ENCODE measurements at places on chromosomes 6 and 20. TPM values are rescaled to one million over a fixed set of nuclear protein-coding genes. Genes with fewer than 3 reads are reported as not detected.

DNA sequence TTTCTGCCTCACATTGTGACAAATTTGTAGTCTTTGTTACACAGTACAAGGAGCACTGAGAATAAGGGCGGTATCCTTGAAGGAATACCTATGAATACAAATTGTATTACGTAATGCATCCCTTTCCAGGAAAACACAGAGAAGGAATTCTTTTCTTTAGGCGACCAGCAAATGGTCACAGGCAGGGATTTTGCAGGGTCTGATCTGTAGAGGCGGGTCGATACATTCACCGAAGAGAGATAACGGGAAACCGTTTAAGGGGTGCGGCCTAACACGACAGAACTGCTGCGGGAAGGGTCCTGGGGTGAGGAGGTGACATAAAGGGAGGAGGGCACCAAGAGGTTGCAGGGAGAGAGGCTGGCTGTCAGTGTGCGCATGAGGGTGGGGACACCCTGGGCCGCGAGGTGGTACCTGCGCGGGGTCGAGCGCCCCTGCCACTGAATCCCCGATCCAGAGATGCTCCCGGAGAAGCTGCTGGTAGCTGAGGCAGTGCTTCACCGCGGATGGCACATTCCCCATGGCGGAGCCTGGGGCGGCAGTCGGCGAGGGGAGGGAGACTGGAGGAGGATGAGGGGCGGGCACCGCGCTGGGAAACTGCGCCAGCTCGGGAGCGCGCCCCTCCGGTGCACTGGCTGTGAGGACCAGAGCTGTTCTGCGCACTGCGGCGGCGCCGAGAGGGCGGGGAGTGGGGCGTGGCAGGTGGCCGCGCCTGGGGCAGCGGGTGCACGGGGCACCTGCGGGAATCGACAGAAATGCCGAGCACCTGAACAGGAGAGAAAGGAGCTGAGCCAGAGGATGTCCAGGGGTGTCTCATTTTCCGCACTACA lies at the start of gene HMGCLL1:
HMGCLL1 (minus strand) TSS at position 656 of the 827 bp plus-strand sequence; CDS start at position 519, 137 bp downstream.
- no peak for DNase-seq

GRCh38 chr6:117676577-117677218 lies 1.4 kb downstream of the NUS1 start:
- DNase-seq = no peak

DNA sequence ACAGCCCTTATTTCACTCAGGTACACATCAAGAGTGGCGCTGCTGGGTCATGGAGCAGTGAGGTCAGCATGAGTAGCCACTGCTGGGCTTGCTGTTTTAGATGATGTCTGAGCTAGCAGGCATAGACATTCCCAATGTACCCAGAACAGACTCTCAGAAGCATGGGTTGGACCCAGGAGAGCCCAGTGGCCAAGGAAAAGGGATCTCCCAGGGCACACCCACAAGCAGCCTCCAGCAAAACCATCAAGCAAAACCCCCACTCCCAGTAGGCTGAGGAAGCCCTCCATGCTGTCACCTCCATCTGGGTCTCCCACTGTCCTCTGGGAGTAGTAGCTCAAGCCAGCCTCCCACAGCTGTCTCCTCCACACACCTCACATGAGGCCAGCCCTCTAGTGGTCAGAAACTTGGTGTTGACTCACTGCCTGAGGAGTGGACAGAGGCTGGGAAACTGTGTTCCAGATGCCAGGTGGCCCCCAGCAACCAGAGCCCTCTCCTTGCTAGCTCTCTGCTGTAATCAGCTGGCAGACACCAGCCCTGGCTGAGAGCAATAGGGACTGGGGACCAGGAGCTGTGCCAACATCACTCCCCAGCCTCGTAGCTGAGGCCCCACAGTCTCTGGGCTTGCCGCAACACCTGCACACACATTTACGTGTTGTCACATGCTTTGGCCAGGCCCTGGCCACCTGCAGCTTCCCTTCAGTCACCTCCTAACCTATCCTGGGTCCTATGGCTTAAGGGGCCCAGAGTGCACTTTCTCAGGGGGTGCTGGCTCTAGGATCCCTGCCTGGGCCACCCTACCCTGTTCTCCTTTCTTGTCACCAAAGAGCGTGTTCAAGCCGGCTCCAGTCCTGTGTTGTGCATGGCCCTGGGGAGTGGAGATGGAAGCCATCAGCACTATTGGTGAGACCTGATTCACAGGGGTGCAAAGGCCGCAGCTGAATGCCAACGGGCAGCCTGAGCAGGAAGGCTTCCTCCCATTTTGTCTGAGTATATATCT lies 1.9 kb upstream of the AP5S1 start:
- no peak for DNase-seq

DNA sequence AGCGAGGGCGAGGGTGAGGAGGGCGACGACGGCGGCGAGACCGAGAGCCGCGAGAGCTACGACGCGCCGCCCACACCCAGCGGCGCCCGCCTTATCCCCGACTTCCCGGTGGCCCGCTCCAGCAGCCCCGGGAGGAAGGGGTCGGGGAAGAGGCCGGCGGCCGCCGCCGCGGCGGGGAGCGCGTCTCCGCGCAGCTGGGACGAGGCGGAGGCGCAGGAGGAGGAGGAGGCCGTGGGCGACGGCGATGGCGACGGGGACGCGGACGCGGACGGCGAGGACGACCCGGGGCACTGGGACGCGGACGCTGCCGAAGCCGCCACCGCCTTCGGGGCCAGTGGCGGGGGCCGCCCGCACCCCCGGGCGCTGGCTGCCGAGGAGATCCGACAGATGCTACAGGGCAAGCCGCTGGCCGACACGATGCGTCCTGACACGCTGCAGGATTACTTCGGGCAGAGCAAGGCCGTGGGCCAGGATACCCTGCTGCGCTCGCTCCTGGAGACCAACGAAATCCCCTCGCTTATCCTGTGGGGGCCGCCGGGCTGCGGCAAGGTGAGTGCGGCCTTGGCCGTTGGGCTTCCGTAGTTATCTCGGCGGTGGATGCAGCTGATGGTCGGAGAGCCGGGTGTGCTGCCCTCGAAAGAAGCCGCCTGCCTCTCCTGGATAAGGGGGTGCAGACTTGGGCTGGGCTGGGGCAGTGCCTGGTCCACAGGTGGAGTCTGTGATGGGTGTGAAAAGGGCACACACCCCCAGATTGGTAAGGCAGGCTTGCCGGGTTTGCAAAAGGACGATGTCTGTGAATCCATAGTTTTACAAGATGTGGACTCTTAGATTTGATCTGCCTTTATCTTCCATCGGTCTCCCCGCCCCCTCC lies 938 bp downstream of the WRNIP1 start:
- DNase-seq = peak; percentile 70

- peak; percentile 40 for DNase-seq
These were observed 111.3 kb downstream of the LRRC1 start for GRCh38 chr6:53906103-53906502.

DNA sequence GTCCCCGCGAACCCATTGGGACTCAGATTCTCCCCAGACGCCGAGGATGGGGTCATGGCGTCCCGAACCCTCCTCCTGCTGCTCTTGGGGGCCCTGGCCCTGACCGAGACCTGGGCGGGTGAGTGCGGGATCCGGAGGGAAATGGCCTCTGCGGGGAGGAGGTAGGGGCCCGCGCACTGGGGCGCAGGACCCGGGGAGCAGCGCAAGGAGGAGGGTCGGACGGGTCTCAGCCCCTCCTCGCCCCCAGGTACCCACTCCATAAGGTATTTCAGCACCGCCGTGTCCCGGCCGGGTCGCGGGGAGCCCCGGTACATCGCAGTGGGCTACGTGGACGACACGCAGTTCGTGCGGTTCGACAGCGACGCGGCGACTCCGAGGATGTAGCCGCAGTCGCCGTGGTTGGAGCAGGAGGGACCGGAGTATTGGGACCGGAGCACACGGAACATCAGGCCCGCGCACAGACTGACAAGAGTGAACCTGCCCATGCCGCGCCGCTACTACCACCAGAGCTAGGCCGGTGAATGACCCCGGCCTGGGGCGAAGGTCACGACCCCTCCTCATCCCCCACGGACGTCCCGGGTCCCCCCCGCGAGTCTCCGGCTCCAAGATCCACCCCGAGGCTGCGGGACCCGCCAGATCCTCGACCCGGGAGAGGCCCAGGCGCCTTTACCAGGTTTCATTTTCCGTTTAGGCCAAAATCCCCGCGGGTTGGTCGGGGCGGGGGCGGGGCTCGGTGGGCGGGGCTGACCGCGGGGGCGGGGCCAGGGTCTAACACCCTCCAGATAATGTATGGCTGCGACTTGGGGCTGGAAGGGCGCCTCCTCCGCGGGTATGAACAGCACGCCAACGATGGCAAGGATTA lies 15.7 kb upstream of the HLA-A start:
- DNase-seq = peak; percentile 84

Gene TUBB
- total RNA-seq = 669 TPM

DNA sequence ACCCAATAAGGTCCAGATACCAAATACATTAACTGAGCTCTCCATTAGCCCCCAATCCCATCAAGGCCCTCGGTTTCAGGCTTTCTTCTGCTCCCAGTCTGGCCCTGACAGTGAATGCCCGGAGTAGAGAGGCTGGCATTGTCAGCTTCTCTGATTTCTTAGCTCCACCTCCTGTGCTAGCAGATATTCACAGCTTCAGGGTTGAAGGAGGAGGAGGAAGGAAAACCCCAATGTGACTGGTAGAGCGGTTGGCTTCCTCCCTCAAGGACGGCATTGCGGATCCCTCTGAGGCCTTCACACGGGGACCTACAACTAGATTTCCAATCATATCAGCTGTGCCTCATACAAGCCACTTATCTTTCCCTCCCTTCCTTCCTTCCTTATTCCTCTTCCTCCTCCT lies 164.1 kb upstream of the SYNDIG1 start:
- DNase-seq = no peak

- peak; percentile 71 for DNase-seq
These were observed 1.1 kb downstream of the CEBPB start for GRCh38 chr20:50191544-50192363.

Gene PLCB4
- total RNA-seq = 11.8 TPM

DNA sequence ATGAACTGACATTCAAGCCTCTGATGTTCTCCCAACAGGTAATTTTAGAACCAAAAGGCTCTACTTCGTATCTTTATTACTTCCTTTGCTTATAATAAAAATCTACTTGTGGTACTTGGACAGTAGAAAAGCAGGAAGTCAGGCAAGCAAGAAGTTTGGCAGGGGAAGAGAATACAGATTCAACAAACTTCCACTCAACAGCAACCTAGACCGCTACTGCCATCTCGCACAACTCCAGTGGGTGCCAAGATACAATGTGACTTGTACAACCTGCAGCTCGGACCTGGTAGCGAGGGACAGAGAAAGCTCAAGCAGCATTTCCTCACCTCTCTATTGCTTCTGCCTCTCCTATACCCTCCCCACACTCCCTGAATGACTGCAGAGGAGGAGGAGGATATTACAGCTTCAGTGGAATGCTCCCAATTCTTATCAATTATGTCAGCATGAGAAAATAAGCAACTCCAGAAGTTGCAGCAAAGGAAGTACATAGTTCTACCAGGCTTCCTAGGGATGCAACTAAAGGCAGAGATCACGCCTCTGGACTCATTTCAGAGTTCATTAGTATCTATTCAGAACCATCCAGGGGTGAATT lies 76.5 kb downstream of the MBOAT1 start:
- no peak for DNase-seq

- DNase-seq = no peak
These were observed 7.2 kb downstream of the FAM217B start for GRCh38 chr20:59947376-59947775.

GRCh38 chr6:95142101-95142500 lies 435.2 kb upstream of the MANEA start:
- DNase-seq = no peak

All from ovary (tissue), 10 donors.